OCI-LY7 (cell line): ENCODE measurements at places on chromosomes 3 and 15.

DNA sequence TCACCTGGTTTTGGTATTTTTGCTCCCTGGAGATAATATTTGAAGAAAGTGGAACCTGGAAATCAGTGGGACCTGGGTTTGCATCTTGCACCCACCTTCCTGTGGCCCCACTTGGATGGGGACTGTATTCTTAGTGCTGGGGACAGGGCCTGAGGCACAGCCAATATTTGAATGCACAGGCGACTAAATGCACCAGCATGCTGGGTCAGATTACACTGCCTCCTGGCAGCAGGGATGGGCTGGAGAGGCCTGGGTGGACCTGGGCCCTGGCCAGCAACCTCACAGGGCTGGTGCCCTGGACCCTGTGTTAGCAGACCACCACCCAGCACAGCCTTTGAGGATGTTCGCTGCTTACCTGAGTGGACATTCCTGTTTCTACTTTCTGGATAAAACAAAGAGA, 10.5 kb downstream of the ITIH4 start:
- DNase-seq = no peak

DNA sequence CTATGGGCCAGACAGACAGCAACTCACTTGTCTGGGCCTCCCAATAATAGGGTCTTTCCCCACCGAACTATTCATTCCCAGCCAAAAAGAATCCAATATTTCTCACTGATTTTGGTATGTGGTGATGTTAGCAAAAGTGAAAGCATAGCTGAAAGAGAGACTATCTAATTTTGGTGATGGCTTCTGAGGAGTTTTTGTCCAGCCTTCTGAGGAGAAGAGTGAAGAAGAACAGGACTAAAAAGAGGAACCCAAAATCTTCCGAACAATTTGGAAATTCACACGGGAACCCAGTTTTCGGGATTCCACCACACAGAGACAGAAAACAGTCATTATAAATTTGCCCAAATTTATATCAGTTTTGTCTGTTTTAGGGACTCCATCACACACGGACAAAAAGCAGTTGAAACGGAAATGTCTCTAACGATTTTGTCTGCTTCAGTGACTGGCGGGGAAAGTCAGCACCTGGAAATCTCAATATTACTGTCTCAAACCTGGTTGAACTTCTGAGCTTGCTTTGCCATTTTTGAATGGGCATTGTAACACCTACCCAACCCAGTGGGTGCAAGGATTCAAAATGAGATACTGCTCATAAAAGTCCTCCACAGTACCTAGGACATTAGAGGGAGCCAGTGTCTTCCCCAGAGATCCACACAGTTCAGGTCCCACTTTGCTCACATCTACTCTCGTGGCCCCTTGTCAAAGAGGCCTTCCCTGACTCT, 9.1 kb downstream of the CD80 start:
- DNase-seq = peak; percentile 4

DNA sequence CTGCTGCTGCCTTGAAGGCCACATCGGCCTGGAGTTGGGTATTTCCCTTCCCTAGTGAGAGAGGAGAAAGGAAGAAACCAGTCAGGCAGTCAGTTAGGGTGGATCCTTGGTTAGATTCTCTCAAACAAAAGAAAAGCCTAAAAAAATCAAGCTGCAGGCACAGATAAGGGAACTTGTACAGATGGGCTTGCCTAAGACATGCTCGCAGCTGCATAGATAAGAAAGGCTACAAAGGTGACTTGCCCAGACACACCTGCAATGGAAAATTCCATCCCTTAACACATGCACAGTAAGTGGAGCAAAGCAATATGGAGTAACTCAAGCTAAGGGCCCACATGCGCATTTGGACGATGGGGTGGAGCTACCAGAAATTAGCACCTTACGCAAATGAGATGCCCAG, 199.7 kb upstream of the ARPP21 start:
- DNase-seq = peak; percentile 32

- no peak for DNase-seq
These were observed 430 bp downstream of the SLCO2A1 start for GRCh38 chr3:134029256-134029733.

DNA sequence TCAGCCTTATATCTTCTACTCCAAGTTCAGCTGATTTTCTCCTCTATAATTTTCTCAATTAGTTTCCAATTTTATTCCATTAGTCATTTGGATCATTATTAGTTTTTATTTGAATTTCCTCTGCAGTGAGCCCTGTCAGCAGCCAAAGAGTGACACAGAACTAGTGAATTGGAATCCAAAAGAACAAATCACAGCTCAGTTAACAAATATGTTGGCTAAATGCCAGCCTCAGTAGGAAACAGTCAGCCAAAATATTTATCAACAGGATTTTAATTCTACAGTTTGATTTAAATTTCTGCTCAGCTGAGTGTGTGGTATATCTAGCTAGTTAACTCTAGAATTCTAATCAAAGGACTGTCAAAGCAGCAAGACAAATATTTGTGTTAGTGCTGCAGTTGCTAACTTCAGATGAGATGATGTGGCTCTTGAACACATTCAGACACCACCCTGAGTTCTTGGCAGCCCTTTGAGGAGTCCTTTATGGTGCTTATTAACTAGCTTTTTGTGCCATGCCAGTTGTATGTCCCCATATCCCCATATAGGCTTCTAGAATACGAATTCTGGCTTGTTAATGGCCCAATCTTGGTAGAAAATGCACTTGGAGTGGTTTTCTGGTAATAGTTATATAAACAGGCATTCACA, 194.5 kb downstream of the CPNE4 start:
- DNase-seq = no peak

- DNase-seq = no peak
These were observed 20.6 kb downstream of the SPSB4 start for GRCh38 chr3:141071681-141072260.

GRCh38 chr15:40863660-40864270, 10.3 kb downstream of the RHOV start:
- DNase-seq = no peak

DNA sequence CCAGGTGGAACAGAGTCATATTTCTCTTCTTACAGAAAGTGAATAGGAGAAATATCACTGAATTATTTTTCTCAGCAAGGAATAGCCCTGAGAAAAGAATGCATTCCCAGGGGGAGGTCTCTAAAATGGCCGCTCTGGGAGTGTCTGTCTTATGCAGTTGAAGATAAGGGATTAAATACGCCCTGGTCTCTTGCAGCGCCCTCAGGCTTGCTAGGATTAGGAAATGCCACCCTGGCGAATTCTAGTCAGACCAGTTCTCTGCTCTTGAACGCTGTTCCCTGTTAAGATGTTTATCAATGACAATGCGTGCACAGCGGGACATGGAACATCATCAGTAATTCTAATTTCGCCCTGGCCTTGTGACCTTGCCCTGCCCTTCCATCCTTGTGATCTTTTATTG, 949.0 kb upstream of the SEMA6D start:
- peak; percentile 11 for DNase-seq

DNA sequence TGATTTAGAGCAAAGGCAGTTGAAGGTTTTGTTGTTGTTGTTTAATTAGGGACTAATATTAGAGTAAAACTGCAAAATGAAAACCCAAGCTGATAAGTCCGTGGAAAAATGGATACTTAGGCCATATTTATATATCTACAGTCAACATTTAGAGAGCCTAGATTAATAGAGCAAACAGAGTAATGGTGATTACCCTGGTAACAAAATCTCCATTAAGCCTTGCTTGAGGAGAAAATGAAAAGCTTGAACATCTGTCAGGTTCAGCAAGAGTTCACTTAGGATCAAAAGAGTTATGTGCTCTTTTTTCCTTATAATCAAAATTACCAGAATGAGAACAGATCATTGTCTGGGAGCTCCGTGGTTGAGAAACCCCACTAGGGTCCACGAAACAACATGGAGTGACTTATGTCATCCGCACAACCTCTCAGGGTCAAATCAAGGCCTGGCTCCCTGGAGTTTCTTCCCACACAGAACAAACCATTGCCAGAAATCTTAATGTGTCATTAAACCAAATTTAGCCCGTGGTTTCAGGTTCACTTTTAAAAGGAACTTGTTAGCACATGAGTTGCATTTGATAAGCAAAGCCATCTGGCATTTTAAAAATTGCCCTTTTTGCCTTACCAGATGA, 381.2 kb downstream of the GABRB3 start:
- no peak for DNase-seq

- no peak for DNase-seq
These were observed 70.5 kb downstream of the ERC2 start for GRCh38 chr3:56397798-56398197.

DNA sequence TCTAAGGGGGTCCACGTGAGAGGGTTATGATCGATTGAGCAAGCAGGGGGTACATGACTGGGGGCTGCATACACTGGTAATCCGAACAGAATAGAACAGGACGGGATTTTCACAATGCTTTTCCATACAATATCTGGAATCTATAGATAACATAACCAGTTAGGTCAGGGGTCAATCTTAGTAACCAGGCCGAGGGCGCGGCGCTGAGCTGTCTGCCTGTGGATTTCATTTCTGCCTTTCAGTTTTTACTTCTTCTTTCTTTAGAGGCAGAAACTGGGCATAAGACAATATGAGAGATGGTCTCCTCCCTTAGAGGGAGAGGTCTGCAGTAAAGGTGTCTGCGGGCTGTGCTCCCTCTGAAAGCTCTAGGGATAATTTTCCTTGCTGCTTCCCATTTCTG, 261.3 kb downstream of the XXYLT1 start:
- no peak for DNase-seq

DNA sequence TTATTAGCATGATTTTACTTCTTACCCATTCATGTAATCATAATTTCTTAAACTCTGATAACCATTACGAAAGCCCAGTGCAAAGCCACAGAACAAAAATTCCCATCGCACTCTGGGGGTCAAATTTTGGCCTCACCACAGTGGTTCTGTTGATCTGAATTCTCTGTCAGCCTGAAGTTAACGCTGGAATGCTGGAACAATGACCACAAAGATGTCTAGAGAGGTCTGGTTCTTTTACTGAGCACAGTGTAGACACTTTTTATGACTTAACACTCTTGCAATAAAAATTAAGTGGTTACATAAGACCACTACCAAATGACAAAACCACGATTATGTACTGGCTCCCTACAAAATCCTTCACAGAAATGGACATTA, 94.7 kb downstream of the PDZRN3 start:
- DNase-seq = no peak

DNA sequence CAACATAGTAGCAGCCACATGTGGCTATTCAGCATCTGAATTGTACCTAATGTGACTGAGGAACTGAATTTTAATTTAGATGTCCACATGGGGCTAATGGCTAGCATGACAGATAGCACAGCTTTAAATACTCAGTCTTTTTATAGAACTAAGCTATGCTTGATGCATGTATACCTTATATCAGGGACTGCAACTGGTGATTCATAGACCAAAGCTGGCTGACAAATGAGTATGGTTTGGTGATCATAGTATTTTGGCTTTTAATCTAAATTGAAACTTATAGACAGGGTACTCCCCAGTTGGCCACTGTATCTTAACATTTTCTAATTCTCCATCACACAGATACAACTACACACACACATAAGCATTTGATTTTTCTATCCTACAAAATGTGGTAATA, 83.6 kb downstream of the IGSF11 start:
- DNase-seq = no peak

- no peak for DNase-seq
These were observed 93.4 kb downstream of the RBMS3 start for GRCh38 chr3:29374226-29374625.

- DNase-seq = no peak
These were observed 814.5 kb downstream of the VGLL3 start for GRCh38 chr3:86176445-86176784.

GRCh38 chr3:79103307-79103706, 664.5 kb downstream of the ROBO1 start:
- no peak for DNase-seq

GRCh38 chr3:81923038-81923437, 161.6 kb upstream of the GBE1 start:
- DNase-seq = no peak

DNA sequence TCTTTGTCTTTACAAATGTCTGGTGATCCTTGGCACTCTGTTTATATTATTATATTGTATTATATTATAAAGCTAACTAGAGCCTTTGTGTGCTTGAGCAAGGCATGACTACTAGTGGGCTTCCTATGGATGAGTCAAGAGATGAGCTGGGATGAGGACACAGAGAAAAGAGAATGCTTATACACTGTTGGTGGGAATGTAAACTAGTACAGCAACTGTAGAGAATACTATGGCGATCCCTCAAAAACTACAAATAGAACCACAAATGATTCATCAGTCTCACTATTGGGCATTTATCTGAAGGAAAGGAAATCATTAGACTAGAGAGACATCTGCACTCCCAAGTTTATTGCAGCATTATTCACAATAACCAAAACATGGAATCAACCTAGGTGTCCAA, 40.8 kb upstream of the MED12L start:
- no peak for DNase-seq

DNA sequence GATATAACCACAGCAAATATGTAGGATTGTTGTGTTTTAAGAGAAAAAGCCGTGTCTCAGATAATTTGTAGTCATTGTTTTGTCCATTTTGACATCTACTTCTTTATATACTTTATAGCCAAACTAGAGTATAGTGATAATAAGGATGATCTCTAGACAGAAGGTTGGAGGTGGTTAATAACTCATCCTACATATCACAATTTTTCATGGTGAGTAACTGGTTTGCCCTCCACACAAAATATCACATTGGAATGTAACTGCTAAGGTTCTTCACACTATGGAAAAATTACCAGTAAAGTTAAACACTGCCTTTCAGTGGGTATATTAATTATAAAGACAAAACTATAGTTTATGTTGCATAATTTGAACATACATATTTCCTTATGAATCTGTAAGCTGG, 380.7 kb downstream of the LPP start:
- no peak for DNase-seq

DNA sequence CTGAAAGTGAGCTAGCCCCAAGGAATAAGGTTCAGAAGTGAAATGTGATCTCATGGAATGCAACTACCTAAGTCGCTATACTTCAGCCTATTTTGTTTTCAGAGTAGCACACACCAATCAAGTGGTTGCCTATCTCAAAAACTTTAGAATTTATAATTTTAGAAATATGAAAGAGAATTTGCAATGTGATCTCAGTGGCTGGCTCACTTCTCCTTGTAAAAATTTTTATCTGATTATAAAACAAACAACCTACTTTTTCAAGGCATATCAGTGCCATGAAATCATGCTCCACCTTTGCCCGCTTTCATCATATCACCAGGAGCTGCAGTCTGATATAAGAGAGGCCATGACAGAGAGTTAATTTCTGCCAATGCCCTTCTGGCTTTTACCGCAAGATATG, 47.3 kb downstream of the CLDN11 start:
- DNase-seq = no peak

DNA sequence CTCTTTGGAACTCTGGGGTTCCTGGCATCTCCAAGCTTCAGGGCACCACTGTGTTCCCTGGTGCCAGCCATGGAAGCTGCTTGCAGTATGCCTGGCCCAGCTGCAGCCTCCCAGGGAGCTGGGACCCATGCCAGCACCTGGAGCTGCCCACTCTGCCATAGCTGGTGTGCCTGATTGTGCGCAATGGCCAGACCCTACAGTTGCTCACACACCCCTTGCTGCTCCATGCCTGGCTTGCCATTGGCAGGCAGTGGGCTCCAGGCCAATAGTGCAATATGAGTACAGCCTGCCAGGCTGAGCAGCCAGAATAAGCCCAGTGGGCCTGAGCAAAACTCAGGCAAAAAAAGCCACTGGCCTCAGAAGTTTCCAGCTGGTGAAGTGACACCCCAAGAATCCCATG, 43.8 kb upstream of the LRRFIP2 start:
- no peak for DNase-seq
